ENCODE measurements at places on chromosomes 3 and 15.

- DNase-seq = no peak
Observed at GRCh38 chr3:36373666-36374065, 6.6 kb upstream of the STAC start.

DNA sequence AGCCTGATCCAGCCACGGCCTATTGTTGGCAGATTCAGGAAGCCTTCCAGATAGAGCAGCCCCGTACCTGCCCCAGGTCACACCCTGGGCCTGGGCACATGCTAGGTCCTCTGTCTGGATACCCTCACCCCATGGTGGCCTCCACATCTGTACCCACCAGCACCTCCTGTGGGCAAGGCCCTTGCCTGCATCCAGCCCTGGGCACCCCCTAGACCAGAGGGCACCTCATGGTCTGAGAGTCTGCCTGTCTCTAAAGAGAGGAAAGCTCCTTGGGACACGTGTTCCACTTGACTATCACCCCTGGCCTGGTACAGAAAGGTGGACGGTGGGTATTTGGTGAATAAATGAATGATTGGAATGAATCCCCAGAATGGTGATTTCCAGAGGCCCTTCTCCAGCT is 8.9 kb upstream of the COMMD4 start:
- DNase-seq = no peak

- no peak for DNase-seq
Observed at GRCh38 chr15:101558221-101558941, 68.9 kb upstream of the PCSK6 start.

DNA sequence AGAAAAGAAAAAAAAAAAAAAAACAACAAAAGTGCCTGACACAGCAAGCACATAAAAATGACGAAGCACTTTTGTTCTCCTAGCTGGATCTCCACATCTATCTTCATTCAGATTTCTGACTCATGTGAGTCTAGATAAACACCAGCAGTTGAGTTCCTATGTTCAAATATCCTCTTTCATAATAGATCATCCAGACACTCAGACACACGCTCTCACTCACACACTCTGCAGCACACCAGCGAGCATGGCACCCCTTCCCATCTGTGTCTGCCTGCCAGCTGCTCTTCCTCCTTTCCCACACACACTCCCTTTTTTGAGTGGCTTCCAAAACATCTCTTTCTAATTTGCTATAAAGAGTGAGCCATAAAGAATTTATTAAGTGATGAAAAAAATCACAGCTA is 19.8 kb upstream of the CELF6 start:
- no peak for DNase-seq

- DNase-seq = no peak
Observed at GRCh38 chr3:83770664-83771402, 1188.0 kb upstream of the CADM2 start.

DNA sequence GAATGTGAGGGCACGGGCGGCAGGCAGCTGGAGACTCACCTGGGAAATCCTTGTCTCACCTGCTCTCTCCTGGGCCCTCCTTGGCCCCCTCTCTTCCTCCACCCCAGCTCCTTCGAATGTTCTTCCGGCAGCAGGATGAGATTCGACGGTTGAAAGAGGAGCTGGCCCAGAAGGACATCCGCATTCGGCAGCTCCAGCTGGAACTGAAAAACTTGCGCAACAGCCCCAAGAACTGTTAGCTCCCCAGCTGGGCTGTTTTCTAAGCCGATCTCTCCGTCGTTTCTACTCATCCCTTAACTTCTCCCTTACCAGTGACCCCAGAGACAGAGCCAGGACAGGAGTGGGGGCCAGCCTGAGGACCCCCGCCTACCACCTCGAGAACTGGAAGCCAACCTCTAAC is 95.0 kb downstream of the ANP32A start:
- no peak for DNase-seq

DNA sequence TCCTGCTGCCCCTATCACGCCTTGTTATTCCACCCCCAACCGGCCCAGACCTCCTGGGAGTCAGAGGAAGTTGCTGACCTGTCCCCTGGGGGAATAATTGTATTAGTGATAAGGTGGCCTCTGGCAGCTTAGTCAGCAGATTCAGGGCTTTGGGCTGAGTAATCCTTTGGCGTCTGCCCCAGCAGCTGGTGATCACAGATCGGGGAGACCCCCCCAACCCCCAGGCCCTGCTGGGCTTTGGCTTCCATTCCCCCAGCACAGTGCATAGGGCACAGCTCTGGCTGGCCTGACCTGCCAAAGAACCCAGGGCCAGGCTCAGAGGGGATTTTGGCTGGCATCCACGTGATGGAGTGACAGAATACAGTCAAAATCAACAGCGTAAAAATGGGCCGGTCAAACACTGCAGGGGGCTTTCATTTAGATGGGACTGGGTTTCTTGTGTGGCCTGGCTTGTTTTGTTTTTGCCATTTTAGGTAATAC is 3.9 kb upstream of the NR2E3 start:
- no peak for DNase-seq

- DNase-seq = no peak
Observed at GRCh38 chr3:2452249-2452648, 353.6 kb downstream of the CNTN4 start.

- no peak for DNase-seq
Observed at GRCh38 chr3:168884353-168884903, 779.1 kb downstream of the MECOM start.

DNA sequence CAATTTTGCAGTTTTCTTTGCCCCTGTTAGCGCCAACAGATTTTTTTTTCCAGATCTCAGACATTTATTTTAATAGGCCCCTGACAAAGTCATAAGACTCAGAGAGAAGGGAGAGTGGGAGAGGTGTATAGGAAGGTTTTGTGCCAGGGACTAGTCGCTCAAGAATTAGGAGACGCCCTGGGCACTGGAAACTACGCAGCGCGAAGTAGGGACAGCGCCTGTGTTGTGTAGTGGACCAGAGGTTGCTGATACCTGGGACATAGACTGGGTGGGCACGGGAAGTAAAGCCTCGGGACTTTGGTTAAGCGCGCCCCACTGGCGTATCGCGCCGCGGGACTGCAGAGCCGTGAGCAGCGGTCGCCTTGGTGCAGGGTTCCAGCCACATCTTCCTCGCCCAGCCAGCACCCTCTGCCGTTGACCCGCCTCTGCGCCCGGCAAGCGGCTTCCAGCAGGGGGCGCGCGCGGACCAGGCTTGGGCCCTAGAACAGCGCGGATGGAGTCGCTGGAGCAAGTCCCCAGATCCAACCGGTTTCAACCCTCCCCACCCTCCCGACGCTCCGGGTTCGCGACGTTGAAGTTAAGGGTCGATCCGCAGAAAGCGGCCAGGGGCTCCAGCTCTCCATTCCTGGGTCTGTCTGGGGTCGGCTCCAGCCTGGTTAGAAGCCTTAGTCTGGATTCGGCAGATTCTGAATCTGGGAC is 3.0 kb upstream of the ISLR2 start:
- DNase-seq = no peak

GRCh38 chr3:54376142-54376807 is 253.9 kb downstream of the CACNA2D3 start:
- DNase-seq = no peak

GRCh38 chr3:119300991-119301391 is 6.8 kb downstream of the ARHGAP31 start:
- DNase-seq = no peak

- no peak for DNase-seq
Observed at GRCh38 chr3:155441026-155441425, 147.5 kb upstream of the STRIT1 start.

DNA sequence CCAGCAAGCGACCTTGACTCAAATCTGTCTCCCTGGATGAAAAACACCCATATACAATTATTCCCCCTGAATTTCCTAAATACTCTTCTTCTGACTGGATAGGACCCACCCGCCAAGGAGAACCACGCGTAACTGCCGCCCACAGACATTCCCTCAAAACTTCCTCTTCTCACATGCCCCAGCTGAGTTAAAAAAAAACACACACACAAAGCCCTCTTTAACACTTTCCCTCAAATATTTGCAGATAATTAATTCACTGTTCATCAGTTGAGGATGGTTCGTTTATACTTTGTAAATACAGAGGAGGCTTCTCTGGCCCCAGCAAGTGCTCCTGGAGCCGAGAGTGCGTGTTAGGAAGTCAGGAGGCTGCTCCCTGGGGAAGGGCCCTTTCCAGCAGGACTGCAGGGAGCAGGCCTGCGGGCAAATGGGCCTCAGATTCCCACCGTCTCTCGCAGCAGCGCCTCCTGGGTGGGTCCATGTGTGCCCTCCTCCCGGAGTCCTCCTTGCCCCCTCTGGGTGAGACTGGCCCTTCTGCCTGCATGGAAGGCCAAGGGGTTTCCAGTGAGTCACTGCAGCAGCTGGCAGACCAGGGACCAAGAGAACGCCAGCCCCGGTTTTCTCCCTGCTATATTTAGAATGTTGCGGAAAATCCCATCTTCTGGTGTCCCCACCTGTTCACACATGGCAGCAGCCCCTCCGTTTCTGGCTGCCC is 46.8 kb downstream of the MGLL start:
- peak; percentile 47 for DNase-seq

Measured in NCI-H2029 treated with DMSO at 0.1 percent for 48 hours (cell line).